Heart left ventricle (tissue), 16 donors: ENCODE measurements at places on chromosomes 2 and 18. TPM values are rescaled to one million over a fixed set of nuclear protein-coding genes. Genes with fewer than 3 reads are reported as not detected.

- DNase-seq, result no peak
- no peaks in the 10 kb centered on the region for H3K4me1 ChIP-seq
- H3K4me3 ChIP-seq, result no peak overlapping the region
- H3K27ac ChIP-seq, result no peak overlapping the region
Observed at GRCh38 chr2:188176620-188177019, 115.1 kb upstream of the GULP1 start.

Gene MREG
- 0.84 TPM for total RNA-seq

Gene ANKRD36C
- 4.6 TPM for total RNA-seq

DNA sequence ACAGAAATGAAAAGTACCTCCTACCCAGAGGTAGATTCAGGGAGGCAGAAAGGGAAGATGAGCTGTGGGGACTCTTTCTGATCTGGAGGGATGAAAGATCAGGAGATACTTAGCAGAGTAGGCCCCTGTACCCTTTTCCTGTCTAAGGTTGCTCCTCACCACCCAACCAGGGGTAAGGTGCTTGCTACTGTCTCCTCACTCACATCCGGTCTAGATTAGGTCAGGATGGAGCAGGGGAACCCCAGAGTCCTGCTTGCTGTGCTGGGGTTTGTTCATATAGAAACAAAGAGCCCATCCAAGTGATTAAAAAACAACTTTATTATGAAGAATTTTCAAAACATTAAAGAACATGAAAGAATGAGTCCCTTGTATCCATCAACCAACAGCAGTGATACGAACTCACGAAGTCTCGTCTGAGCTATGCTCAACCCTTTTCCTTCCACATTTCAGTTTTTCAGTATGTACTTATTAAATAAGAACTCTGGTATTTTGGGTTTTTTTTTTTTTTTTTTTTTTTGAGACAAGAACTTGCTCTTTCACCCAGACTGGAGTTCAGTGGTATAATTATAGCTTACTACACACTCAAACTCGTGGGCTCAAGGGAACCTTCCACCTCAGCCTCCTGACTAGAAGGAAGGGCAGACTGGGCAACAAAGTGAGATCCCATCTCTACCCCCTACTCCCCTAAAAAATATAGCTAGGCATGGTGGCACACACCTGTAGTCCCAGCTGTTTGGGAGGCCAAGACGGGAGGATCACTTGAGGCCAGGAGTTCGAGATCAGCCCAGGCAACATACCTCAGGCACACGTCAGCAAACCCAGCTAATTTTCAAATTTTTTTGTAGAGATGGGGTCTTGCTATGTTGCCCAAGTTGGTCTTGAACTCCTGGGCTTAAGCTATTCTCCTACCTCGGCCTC, 28.5 kb upstream of the MCFD2 start:
- no peak for DNase-seq
- H3K27me3 ChIP-seq, result no peaks in the 10 kb centered on the region
- H3K4me3 ChIP-seq, result no peak overlapping the region

Gene BMP10
- 0.49 TPM for total RNA-seq

DNA sequence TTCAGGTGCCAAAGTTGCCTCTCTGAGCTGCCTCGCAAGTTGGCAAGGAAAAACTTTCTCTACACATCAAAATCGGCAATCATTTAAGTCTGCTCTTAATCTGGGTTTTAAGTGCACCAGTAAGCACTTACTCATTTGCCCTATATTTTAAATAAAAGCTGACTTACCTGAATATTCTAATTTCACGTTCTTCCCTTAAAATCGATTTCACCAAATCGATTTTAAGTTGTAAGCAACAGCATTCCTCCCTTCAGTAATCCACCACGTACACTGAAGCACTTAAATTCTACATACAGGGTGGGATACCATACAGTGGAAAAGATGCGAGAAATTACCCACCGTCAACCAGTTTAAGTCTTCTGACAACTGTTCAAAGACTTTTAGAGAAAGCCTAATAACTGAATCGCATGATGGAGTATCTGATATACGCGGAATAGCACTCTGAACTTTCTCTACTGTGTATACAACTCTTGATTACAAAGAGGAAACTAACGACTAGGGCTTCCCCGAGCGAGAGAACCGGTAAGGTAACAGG, 1.6 kb downstream of the PPP3R1 start:
- H3K27ac ChIP-seq, result peak overlapping the region; percentile 93
- no peaks in the 10 kb centered on the region for H3K27me3 ChIP-seq
- no peaks in the 10 kb centered on the region for H3K36me3 ChIP-seq

DNA sequence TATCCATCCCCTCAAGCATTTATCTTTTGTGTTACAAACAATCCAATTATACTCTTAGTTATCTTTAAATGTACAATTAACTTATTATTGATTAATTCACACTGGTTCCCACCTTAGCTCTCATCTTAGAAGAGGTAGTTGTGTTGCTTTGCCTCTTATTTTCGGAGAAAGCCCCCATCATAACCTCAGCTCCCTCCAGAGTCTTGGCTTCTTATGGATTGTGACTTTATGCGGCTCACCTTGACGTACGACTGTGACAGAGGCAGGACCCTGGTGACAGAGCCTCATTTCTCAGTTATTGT, 132.9 kb downstream of the SPTBN1 start:
- no peaks in the 10 kb centered on the region for H3K27me3 ChIP-seq
- H3K4me3 ChIP-seq, result no peak overlapping the region
- peak overlapping the region; percentile 51 for H3K27ac ChIP-seq
- DNase-seq, result no peak
- peaks cover 86% of the 10 kb centered on the region for H3K4me1 ChIP-seq
- peaks cover 15% of the 10 kb centered on the region for H3K36me3 ChIP-seq

DNA sequence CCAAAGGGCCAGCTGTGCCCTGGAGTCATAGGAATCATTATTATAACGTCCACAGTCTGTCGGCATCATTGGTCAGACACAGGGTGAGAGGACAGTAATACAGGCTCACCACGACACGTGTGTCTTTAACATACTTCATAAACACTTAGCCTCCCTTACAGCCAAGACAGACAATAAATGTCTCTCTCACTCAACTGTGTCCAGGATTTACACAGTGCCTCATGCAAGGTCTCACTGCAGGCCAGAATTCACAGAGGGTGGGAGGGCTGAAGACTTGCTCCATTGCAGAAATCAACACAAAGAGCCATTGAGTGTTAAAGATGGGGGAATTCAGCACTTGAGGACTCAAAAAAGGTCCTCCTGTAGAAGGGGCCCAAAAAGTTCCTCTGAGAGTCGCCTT, 210.5 kb downstream of the BCL2 start:
- no peaks in the 10 kb centered on the region for H3K36me3 ChIP-seq

Gene HOXD4
- total RNA-seq, result 0.45 TPM

Gene DYSF
- 78.6 TPM for total RNA-seq

DNA sequence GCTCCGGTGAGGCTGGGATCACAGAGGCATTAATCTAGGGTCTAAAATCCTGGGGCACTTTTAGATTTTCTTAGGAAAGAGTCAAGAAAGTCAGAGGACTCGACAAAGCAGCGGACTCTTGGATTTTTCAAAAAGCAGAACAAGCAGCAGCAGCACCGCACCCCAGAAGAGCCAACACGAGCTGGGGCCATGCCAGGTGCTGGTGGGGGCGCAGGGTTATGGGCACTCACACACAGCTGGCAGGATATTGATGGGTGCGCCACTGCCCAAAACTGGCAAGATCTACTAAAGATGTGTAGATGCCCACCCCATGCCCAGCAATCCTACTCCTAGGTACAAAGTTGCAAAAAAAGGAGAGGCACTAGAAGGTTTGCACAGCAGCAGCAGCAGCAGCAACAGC, 33.9 kb upstream of the SEMA4C start:
- H3K27me3 ChIP-seq, result no peaks in the 10 kb centered on the region
- no peaks in the 10 kb centered on the region for H3K36me3 ChIP-seq
- no peak for DNase-seq
- no peak overlapping the region for H3K4me3 ChIP-seq

Gene AKAIN1
- not detected for total RNA-seq

- DNase-seq, result no peak
- H3K4me3 ChIP-seq, result no peak overlapping the region
- no peaks in the 10 kb centered on the region for H3K4me1 ChIP-seq
- no peak overlapping the region for H3K27ac ChIP-seq
- H3K36me3 ChIP-seq, result no peaks in the 10 kb centered on the region
Observed at GRCh38 chr2:3270095-3270478, 107.5 kb downstream of the EIPR1 start.

DNA sequence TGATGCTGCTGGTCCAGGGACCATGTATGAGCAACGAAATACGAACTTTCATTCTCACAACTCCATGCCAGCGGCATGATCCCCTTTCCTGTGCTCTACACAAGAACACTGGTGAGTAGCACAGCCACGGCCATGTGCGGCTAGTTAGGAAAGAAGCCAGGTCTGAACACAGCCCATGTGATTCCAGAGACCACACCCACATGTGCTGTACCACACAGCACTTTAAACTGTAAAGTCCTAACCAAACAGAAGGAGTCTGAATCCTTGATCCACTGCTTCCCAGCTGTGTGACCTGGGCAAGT, 33.0 kb upstream of the ACAA2 start:
- peak; percentile 25 for DNase-seq
- no peaks in the 10 kb centered on the region for H3K27me3 ChIP-seq
- H3K36me3 ChIP-seq, result no peaks in the 10 kb centered on the region
- no peak overlapping the region for H3K4me3 ChIP-seq
